NCI-H510A treated with DMSO at 0.1 percent for 48 hours (cell line): ENCODE measurements at places on chromosomes 2 and 18.
A peak's percentile ranks its signal among the peaks of the same experiment; 100 is the strongest.

DNA sequence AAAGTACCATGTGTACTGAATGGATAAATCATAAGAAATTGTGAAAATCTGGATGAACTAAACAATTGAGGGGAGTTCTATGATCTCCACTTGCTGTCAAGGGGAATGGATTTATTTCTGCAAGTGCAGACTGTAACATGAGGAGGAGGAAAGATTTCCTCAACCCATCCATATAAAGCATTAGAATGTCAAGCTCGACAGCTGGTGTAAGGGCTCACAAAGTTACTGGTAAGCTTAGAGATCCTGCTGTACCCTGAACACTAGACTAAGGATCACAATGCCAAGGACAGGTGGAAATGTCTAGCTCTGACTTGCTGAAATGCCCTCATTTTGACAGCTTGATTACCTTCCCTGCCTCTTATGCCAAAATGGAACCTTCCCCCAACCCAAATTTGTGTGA is 125.3 kb downstream of the TCF4 start:
- DNase-seq = no peak

GRCh38 chr2:103288696-103289095 is 526.9 kb downstream of the TMEM182 start:
- no peak for DNase-seq

GRCh38 chr2:147355706-147356105 is 489.1 kb upstream of the ACVR2A start:
- no peak for DNase-seq

DNA sequence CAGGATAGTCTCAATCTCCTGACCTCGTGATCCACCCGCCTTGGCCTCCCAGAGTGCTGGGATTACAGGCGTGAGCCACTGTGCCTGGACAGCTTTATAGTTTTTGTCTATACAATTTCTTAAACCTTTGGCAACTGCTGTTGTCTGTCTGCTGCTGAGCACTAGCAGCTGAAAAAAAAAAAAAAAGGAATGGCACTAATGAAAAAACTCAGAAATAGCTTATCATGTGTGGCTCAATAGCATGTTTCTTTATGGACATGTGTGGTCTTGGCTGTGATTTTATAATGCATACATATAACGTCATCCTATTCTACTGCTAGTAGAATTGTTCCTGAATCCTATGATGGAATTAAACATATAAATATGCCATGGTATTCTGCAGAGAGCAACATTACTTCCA is 231.2 kb downstream of the TPGS2 start:
- DNase-seq = no peak

DNA sequence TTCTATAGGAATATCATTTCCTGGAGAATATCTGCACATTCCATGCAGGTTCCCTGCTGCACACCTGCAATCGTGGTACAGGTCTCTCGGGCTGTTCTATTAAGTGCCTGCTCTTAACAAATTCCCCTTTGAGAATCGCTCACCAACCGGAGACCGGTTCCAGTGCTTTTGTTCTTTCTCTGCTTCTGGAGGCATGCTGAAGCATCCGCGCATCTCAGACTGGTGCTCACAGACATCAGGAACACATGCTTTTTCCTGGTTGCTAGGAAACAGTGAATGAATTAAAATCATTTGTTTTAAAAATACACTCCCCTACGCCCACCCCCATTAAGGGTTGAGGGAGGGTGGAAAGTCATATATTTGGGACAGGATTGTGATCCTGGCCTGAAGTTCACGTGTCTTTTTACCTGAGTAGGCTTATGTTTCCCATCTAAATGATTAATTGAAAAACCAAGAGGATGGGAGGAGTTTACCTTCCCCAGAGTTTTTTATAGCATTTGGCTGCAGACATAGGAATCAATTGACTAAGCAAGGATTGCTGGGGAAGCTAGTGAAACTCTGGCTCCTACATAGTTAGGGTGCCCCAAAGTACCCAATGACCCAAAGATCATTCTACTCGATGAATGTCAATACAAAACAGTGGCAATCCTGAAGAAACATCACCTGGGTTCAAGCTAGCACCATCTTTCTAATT is at the start of gene C2orf80:
TSS of gene C2orf80 (minus strand) at position 221 of the 694 bp plus-strand sequence. CDS start 3,044 bp downstream, outside the sequence.
- no peak for DNase-seq

- no peak for DNase-seq
These were observed 135.7 kb downstream of the LRRC30 start for GRCh38 chr18:7366597-7366996.

- no peak for DNase-seq
These were observed 117.0 kb downstream of the NFATC1 start for GRCh38 chr18:79512461-79513380.

- DNase-seq = no peak
These were observed 68.6 kb downstream of the APLF start for GRCh38 chr2:68536000-68536399.

DNA sequence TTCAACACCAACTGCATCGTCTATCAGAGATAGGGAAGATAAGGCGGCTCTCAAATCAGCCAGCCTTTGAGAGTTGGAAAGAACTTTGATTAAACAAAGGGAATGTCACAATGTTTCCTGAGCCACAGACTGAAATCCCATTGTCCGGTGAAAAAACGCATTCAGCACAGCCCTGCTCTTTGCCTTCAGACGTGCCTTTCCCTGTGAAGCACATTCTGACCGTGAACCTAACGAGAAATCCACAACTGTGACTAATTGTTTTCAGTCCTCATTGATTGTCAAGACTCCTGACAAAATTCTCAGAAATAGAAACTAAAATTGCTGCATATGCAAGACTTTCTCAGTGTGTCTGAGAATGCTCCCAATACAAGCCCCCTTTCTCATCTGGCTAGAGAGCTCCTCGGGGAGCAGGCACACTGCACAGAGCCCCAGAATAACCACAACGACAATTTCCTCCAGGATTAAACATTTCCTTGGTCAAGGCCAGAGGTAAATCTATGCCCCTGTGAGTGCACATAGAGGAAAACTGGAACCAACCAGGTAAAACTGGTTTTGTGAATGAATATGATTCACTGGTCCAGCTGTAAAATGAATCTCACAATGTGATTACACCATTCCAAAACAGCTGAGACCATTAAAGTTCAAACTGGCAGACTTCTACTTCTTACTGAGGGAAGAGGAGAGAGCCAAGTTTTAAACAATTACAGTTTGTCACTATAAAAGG is 561.9 kb upstream of the ID2 start:
- DNase-seq = no peak

GRCh38 chr2:98383166-98383565 is 36.9 kb downstream of the CNGA3 start:
- DNase-seq = no peak

DNA sequence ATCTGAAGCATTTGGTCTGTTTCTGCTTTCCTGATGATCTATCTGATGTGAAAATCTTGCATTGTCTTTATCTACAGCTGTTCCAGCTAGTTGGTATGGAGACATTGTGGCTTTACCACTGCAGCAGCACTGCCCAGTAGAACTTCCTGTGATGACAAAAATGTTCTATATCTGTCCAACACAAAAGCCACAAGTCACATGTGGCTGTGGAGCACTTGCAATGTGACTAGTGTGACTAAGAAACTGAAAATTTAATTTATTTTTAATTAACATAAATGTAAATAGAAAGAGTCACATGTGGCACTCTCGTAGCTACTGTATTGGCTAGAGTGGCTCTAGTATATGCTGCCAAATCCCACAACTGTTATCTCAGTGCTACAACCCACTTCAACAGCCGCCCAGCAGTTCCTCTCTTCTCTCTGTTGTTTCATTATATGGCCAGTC is 425.7 kb downstream of the SETBP1 start:
- no peak for DNase-seq

- DNase-seq = no peak
These were observed 1.2 kb downstream of the SAP130 start for GRCh38 chr2:128026448-128027277.

DNA sequence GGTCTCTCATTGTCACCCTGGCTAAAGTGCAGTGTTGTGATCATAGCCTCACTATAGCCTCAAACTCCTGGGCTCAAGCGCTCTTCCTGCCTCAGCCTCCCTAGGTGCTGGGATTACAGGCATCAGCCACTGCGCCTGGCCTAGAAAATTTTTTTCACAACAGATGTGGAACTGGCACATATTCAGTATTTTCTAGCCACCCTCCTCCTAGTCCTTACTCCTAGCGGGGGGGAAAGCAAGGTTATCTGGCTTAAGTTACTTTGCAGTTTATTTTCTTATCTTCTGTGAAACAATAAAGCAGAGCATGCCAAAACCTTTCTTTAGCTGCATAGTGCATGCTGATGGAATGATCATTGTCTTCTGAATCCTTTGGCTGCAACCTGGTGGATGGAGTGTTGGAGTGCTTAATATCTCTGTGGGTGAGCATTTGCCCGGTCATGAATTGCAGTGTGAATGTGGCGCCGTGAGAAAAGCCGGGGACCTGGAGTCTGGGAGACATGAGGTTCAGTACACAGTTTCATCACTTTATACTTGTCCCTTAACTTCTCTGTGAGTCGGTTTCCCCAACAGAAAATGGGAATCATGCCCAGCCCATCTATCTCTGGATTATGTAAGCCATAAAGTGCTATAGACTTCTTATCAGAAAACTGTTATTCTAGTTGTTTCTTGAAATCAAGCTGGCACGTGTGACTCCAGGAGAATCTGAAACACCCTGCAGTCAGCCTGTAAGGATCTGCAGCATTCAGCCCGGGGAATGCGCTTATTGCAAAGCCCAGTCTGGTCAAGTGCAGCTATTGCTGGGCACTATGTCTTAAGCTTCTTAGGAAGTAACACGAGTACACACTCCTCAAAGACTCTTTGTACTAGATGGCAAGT is 38.2 kb upstream of the MAP3K20 start:
- no peak for DNase-seq

GRCh38 chr18:10381951-10382350 is 72.5 kb upstream of the APCDD1 start:
- DNase-seq = no peak

GRCh38 chr2:106709229-106709628 is 176.7 kb downstream of the ST6GAL2 start:
- no peak for DNase-seq

DNA sequence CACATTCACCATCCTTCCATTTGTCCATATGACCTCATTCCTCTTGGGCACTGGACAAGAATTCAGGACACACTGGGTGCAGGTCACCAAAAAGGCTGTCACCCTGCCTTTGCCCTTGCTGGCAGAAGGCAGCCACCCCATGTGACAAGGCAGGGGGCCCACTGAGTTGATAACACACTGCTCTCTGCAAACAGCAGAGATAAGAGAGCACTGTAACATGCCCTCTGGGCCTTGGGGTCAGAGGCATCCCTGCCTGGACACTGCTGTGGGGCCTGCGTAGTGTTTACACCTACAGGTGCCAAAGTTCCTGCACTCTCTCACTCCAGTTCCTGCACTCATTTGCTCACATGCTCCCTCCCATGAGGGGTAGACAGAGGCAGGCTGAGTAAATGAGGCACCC is 344.7 kb upstream of the TCF4 start:
- no peak for DNase-seq

- DNase-seq = no peak
These were observed 250.3 kb upstream of the ID2 start for GRCh38 chr2:8431446-8432125.

DNA sequence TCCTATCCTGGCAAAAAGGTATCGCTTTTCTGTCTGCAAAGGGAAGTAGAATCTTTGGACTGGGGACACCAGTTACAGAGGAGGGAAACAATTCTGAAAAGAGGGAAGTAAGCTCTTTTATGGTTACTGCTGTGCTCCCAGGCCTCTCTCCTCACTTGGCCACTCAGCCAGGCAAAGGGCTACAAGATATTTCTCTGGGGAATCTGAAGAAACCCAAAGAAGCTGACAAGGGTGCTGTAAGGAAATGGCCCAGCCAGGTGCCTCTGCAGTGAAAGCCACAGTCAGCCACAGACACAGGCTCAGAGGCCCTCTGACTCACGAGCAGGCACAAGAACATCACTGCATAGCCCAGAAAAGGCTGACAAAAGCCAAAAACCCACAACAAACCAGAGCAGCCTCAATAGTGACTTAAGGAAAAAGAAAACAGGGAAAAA is 5.8 kb downstream of the HDLBP start:
- no peak for DNase-seq

- no peak for DNase-seq
These were observed 76.5 kb downstream of the SFXN5 start for GRCh38 chr2:72994991-72995380.

DNA sequence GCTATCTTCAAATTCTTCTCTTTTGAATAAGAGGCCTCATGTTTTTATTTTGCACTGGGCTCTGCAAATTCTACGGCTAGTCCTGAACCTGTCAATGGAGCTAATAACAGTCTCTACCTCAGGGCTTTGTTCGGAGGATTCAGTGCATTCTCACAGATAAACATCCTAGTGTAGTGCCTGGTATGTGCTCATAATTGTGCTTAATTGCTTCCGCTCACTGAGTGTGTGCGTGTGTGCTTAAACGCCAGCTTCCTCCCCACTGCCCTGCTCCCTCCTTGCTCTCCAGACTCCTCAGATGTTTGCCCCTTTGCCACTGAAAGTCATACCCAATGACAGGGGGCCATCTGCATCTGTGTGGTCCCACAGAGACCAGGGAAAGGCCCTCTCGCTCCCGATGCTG is 6.7 kb downstream of the GYPC start:
- no peak for DNase-seq

GRCh38 chr18:79952456-79952995 is 1.1 kb upstream of the SLC66A2 start:
- DNase-seq = no peak

DNA sequence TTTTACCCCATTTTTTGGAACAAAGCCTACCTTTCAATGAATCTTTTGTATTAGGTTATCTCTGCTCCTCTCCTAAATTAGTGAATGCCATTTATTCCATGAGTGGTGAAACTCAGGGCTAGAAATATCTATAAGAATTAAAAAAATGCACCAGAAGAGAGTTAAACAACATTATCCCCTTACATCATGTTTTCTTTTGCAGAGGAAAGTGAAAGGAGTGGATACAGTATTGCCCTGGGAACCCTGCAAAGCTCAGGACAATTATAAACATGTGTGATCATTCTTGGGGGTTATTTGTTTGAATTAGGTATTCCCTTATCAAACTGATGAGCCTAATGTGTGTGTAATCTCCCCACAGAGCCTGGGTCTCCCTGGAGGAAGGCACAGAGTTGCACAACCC is 559.2 kb downstream of the RNF144A start:
- DNase-seq = no peak

GRCh38 chr18:28793901-28794300 is 617.0 kb upstream of the CDH2 start:
- peak; percentile 15 for DNase-seq

GRCh38 chr2:127415593-127416505 is 2.4 kb upstream of the PROC start:
- peak; percentile 82 for DNase-seq

DNA sequence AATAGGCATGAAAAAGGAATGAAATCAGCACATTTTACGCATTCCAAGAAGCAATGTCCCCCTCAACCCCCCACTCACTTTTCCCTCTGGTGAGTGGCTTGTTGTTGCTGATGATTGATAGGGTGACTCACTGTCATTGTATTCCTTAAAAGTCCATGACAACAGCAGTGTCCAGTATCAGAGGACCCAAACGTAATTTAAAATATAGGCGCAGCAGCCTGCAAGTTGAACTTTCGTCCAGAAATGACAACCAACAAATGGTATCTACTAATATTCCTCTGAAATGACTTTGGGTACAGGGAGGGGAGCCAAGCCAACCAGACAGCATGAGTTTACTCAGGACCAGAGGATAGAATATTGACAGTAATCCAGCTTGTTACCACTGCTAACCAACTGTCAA is 182.9 kb upstream of the SIX3 start:
- no peak for DNase-seq

GRCh38 chr2:33204945-33205344 is 258.2 kb downstream of the LTBP1 start:
- no peak for DNase-seq

GRCh38 chr2:122329278-122329677 is 573.8 kb downstream of the TSN start:
- no peak for DNase-seq
